Muscle of back (tissue), 13 donors: ENCODE measurements at places on chromosomes 7 and 10. TPM values are rescaled to one million over a fixed set of nuclear protein-coding genes. Genes with fewer than 3 reads are reported as not detected.

Gene GARIN1A
- 1.1 TPM for polyA plus RNA-seq

DNA sequence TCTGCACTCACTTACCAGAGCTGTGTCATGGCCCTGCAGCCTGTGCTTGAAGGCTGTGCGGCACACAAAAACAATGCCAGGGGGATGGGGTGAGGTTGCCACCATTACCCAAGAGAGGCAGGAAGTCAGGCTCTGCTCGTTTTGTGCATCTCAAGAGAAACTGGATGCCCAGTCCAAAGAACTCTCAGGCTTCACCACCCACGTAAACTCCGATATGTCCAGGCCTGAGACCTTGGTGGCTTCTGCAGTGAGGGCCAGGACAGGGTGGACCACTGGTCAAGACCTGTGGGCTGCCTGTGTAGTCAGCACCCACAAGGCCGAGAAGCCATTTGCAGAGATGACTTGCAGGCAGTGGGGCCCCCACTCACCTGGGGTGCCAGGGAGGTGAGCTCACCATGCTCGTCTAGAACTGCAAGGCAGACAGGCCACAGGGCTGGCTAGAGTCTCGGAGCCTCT lies 54.7 kb upstream of the EBF3 start:
- no peak for DNase-seq

Gene CHAT
- polyA plus RNA-seq = not detected

DNA sequence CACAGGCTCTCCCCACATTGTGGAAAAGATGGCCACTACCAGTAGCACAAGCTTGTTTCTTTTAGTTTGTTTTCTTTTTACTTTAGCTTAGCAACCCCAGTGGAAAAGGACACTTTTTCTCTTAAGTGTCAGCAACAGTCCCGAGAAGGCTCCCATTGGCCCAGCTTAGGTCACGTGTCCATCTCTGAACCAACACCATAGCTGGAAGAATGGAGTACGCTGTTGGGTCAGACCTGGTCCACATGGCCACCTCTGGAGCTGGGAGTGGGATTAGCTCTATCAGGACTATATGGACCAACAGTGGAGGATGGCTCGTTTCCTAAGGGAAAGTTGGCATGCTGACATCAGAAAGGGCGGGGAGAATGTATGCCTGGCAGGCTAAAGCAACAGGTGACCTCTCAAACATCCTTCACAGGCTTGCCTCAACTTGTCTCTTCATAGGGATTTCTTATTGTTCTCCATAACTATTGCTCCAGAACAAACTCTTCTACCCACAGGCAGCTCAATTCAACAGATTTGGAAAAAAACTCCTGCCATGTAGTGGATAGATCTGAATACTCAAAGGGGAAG lies 27.6 kb upstream of the NEUROG3 start:
- DNase-seq = no peak

GRCh38 chr7:13988731-13989125 lies 738 bp downstream of the ETV1 start:
- peak; percentile 27 for DNase-seq

Gene BICC1
- polyA plus RNA-seq = 23.6 TPM

- DNase-seq = no peak
Observed at GRCh38 chr10:22651276-22651980, 63.0 kb downstream of the PIP4K2A start.

DNA sequence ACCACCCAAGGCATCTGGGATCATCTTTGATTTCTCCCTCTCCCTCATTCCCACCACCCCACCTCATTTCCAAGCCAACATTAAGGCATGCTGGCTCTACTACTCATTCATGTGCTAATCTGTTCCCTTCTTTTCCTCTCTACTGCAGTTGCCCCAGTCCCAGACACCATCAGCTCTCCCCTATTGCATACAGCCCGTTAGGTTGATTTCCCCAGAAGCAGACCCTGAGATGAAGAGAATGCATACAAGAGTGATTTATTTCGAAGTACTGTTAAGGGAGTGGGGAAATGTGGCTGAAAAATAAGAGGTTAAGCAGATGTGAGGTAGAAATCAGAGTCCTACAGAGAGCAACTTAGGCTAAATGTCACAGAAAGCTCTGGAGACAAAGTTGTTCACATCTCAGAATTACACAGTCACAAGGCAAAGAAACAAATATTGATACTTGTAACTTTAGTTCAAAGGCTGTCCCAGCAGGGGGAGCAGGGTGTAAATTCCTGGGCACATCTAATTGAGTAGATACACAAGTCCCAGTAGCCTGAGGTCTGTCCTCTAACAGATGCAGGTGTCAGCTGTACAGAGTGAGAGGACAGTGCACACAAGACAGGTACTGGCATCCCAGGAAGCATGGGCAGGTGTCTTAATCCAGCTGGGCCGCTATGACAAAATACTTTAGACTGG lies 20.9 kb downstream of the AKR1D1 start:
- DNase-seq = no peak

Gene MOGAT3
- 0.16 TPM for polyA plus RNA-seq

- peak; percentile 83 for DNase-seq
Observed at GRCh38 chr10:118568327-118568848, 27.1 kb downstream of the PRLHR start.

DNA sequence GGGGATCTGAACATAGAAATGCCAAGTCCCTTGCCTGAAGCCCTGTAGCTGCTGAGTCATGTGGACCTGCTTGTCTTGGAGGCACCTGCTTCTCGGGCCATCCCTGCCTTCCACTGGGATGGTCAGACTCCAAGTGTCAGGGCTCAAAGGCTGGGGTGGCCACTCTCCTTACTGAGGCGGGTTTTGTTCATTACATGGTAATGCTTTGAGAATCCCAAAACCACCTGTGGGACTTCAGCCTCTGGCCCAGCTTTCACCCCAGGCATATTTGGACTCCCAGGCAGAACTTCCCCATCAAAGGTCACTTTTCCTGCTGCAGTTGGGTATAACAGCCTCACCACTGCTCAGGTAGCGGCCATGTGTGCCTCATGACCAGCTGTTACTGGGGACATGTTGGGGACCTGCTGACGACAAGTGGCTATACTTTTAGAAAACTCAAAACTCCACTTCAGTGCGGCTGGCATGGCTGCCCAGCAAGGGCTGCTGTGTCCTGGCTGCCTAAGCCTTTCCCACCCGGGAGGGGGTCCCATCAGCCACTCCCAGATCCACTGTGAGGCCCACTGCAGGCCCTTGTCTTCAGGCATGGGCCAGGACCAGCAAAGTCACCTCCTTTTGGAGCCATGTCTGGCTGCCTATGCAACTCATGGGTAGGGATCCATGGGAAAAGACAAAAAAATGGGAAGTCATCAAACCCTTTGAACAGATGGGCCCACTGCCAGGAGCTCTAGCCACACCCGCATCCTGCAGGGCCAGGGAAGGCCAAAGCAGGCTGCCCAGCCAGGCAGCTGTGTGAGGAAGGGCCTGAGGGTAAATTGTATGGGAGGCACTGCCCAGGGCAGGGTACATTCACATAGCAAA lies 96.7 kb downstream of the ARHGAP22 start:
- DNase-seq = no peak

Gene SKIDA1
- polyA plus RNA-seq = 1.5 TPM

GRCh38 chr7:1508277-1508758 lies 4.1 kb upstream of the INTS1 start:
- no peak for DNase-seq

GRCh38 chr7:1538544-1539180 lies 8.2 kb downstream of the MAFK start:
- DNase-seq = no peak

DNA sequence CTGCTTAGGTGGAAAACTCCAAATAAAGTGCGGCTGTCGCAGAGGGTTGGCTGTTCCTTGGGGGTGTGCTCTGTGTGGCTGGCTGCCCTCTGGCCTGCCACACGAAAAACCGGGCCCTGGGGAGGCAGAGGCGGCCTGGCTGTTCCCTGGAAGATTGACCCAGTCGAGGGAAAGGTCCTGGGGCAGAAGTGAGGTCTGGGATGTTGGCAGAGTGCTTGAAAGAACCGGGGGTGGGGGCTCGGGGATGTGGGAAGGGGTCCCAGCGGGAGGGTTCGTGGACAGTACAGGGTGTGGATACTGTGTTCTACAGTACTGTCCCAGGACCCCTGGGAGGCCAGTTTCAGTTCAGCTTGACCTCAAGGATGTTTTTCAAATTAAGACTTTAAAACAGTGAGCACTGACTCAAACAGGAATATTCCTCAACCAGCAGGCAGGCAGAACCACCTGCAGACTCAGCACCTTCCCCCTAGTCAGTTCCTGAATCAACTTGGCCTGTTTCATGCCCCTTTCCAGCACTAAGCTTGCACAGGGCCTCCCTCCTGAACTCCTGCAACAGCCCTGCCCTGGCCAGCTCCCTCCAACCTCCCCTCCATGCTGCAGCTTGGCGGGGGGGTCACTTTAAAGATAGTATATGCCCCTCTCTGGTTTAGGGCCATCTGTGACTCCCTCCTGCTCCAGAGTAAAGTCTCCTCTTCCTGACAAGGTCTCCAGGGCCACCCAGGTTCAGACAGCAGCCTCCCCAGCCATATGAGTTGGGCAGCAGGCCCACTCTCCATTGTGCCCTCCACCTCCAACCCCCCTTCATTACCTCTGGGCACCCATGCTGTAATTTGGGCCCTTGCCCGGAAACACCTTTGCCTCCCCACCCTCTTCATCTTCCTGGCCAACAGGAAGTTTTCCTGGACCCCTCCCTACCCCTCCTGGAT lies 3.2 kb upstream of the ATP6V1F start:
- DNase-seq = peak; percentile 48

Gene CALD1
- polyA plus RNA-seq = 133 TPM

Gene GARS1
- 79.4 TPM for polyA plus RNA-seq

DNA sequence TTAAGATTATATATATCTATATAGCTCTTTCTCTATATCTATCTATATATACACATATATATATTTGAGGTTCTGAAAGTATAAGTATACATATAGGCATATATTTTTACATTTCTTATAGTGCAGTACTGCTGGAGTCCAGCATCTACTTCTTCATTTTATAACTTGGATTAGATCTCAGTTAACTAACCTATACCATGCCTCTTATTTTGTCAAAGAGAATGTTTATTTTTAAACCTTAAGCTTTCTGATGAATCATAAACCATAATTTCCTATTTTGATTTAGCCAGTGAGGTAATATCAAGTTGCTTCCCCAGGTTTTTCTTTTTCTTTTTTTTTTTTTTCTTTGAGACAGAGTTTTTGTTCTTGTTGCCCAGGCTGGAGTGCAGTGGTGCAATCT lies 8.1 kb downstream of the ZNF32 start:
- no peak for DNase-seq

GRCh38 chr10:7922707-7923106 lies 104.4 kb downstream of the TAF3 start:
- no peak for DNase-seq

Gene IKZF1
- 2.9 TPM for polyA plus RNA-seq

Gene SLC29A3
- 4.1 TPM for polyA plus RNA-seq

- no peak for DNase-seq
Observed at GRCh38 chr7:24213311-24213710, 70.7 kb upstream of the NPY start.

Gene ADIRF
- polyA plus RNA-seq = 3.6 TPM

Gene FAM3C
- 111 TPM for polyA plus RNA-seq

- DNase-seq = peak; percentile 23
Observed at GRCh38 chr7:101169838-101170551, 4.6 kb upstream of the VGF start.

- peak; percentile 60 for DNase-seq
Observed at GRCh38 chr10:107653832-107654287, 489.4 kb upstream of the SORCS1 start.

- DNase-seq = no peak
Observed at GRCh38 chr10:12902851-12903358, 98.6 kb downstream of the CCDC3 start.

Gene XRCC2
- polyA plus RNA-seq = 2.5 TPM

GRCh38 chr7:36942955-36943354 lies 218.7 kb upstream of the AOAH start:
- no peak for DNase-seq

DNA sequence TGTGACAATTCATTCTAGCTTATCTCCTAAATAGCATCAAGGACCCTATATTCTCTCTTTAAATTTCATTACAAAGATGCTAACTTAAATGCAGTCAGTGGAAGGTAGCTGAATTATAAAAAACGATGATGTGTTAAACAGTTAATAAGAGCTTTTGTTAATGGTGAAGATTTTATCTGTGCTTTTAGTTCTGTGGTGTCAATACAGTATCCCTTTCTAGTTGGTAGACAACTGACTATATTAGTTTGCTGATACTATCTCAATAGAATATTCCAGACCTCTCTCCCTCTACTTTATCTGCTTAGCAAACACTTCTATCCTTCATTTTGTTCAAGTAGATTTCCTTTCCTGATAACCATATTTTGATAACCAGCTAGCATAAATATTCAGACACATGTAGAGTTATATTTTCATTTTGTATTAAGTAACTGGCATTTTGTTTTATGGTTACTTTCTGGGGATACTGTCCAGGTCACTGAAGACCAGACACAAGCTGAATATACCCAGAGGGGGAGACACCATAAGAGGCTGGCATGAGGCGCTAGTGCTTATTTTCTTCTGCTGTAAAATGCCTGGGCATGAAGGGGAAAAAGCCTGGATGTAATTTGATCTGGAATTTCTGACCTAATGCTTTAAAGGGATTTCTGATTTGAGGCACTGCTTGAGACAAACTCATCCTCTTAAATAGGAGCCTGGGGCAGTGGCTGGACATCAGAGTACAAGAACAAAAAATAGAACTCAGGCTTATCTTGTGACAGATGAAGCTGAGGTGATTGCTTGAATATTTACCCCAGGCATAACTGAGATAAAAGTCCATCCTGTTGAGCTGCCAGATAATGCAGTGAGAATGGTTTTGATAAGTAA lies 197.5 kb downstream of the MALRD1 start:
- no peak for DNase-seq

Gene ABCB4
- polyA plus RNA-seq = 0.33 TPM

Gene ZDHHC16
- 35.5 TPM for polyA plus RNA-seq

Gene NKX1-2
- polyA plus RNA-seq = not detected

DNA sequence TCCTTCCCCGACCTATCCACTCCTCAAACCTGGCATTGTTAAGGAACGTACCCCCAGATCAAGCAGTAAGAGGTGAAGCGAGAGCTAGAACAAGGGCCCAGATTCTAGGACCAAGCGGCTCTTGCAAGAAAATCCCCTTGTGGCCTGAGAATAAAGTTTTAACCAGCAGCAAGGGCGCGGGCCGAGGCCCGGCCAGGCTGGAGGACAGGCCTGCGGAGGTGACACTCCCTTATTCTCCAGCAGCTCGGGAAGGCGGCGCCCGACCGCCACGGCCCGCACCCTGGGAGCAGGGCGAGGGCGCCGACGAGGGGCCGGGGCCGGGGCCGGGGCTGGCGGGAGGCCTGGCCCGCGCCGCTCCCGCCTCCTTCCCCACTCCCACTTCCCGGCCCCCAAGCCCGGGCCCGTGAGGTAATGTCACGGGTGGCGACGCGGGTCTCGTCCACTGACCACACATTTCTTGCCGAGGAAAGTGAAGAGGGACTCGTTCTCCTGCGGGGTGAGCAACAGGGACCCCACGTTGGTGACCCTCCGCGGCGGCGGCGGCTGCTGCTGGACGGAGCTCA lies 551 bp downstream of the WASL start:
- peak; percentile 78 for DNase-seq

GRCh38 chr7:139714163-139714901 lies 63.5 kb downstream of the HIPK2 start:
- DNase-seq = no peak
